ENCODE measurements at places on chromosomes 6 and 20. TPM values are rescaled to one million over a fixed set of nuclear protein-coding genes. Genes with fewer than 3 reads are reported as not detected.
A peak's percentile ranks its signal among the peaks of the same experiment; 100 is the strongest.

DNA sequence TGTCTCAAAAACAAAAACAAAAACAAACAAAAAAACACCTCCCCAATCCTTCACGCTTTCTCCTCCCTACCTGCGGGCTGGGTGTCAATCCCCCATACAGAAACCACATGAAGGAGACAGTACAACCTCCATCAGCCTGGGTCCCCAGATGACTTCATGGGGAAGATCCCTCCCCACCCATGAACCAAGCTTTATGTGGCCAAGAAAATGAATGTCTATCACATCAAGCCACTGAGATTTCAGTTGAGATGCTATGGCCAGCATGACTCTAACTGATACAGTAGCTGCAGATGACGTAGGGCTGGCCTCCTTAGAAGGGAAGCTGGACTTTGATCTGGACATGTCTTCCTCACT, 21.2 kb upstream of the BNIP5 start:
- no peak for DNase-seq

DNA sequence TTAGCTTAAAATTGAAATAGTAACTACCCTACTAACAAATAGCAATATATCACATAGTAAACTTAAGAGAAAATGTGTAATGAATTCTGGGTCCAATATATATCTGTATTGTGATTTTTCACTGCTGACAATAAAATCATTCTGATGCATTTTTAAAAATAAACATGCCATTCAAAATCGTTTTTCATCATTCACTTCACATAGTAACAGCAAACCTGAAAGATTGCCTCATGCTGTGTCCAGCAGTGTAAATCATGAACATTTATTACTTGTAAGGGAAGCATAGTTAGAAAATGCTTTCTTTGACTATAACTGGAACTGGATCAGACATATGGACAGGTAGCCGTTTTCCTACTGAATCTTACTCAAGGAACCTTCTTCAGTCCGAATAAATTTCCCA, 446.1 kb downstream of the UTRN start:
- no peak for DNase-seq

DNA sequence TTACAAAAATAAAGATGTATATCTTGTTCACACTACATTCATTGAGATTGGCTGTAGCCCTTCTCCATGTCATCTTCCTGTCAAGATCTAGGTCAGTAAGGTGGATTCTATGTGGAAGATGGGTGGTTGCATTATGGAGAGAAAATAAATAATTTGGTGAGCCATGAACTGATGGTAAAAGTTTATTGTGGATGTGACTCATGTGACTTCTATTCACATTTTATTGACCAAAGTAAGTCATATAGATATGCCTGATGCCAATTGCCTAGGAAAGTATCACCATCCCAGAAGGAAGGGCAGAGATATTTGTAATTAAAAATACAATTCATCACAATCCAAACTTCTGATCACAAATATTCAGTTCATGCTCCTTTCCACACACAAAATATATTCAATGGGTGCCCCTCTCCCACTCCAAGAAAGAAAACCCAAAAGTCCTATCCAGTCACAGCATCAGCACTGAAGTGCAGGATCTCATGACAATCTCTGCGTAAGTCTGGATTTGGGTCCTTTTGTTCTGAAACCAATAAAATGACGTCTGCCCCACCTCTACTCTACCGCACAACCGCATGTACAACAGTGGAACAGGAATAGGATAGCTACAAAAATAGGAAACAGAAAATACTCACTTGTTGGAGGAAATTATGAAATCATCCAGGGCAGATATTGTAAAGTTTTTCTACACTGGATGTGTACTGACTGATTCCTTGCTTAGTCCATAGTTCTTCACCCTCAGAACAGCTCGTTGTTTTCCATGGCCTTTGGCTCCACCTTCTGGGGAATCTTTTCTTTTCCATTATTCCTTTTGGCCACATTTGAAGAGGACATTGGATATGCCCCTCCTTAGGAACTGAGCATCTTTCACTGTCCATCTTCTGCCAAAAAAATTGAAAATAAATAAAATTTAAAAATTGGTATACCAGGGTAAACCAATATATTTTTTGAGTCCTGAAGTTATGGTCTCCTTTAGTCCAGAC, 16.1 kb upstream of the SLC17A3 start:
- DNase-seq = peak; percentile 74

UQCC2 gene
- total RNA-seq = 25.4 TPM

ME1 gene
- total RNA-seq = 5.2 TPM

GRCh38 chr6:102944475-102944874, 1551.0 kb downstream of the GRIK2 start:
- no peak for DNase-seq

LTV1 gene
- total RNA-seq = 25.3 TPM

ACTL10 gene
- 1.2 TPM for total RNA-seq

GRCh38 chr6:22059946-22060345, 236.9 kb downstream of the PRL start:
- no peak for DNase-seq

CDH4 gene
- total RNA-seq = 2.2 TPM

GRCh38 chr6:97909380-97909779, 626.4 kb upstream of the MMS22L start:
- no peak for DNase-seq

DNA sequence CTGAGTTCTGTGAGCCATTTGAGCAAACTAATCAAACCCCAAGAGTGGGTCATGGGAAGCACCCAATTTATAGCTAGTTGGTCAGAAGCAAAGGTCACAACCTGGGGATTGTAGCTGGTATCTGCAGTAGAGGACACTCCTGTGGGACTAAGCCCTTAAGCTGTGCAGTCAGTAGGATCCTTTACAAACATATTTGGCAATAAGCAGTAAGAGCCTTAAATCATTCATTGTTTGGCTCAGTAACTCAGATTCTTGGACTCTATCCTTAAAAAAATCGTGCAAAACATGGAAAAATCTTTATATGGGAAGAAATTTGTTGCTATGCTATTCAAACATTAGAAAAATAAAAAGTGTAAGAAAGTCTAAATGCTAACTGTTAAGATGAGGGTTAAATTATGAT, 29.9 kb downstream of the FRK start:
- no peak for DNase-seq

GRCh38 chr6:88584581-88585275, 378.7 kb downstream of the RNGTT start:
- DNase-seq = no peak

ZNF831 gene
- total RNA-seq = not detected

DNA sequence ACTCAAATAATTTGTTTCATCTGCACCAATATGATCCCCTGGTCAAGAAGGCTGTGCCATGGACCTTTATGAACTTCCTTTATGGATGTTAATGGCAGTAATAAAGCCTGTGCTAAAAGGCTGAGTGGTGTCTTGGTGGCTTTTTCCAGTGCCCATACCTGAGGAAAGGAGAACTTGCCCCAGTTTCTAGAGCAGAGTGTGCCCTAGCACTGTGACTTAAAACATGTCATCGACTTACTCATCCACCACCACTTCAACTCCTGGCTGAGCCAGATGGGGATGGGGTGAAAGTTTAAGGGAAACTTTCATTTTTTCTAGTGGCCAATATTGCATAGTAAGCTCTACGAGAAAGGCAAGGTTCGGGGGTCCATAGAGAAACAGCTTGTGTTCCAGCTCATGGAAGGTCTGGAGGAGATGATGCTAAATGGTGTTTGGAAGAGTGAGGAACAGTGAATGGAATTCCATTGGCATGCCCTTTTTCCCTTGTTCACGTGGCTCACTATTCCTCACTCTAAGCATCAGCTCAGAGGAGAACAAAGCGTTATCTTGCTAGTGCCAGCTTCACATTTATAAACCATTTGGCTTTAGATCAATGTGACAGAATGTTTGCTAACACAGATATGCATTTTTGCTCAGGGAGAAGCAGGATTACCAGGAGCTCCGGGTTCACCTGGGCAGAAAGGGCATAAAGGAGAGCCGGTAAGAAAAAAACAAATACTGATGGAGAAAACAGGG, 71.2 kb downstream of the COL19A1 start:
- no peak for DNase-seq

DNA sequence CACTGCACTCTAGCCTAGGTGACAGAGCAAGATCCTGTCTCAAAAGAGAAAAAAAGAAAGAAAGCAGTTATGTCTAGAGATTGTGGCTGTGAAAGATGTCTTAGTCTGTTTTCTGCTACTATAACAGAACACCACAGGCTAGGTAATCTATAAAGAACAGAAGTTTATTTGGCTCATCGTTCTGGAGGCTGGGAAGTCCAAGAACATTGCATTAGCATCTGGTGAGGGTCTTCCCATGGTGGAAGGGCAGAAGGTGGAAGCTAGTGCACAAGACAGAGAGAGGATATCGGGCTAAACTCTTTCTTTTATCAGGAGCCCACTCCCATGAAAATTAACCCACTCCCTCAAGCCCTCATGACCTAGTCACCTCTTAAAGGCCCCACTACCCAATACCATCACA, 16.2 kb upstream of the RALY start:
- DNase-seq = no peak

OR2J3 gene
- total RNA-seq = not detected

DNA sequence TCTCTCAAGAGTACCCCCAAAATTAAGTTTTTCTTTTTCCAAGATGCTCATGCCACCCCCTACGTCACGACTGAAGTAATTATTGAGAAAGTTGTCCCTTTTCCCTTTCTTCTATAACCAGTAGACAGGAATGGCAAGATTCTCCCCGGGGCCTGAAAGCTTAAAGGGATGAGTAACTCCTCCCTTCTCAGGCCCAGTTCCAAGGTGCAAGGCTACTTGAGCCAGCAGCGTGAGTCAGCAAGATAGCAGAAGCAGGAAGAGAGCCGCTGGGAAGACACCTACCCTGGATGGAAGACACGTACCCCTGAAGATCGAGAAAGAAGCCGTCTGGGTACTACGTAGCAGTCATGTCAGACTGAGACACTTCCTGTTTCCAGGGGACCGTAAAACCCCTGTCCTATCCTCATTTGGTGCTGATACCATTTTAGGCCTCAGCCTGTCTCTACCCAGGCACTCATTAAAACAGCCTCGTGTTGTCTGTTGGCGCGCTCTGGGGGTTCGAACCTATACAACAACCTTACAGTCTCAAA, 241.0 kb downstream of the ADGRG6 start:
- DNase-seq = peak; percentile 29

DNA sequence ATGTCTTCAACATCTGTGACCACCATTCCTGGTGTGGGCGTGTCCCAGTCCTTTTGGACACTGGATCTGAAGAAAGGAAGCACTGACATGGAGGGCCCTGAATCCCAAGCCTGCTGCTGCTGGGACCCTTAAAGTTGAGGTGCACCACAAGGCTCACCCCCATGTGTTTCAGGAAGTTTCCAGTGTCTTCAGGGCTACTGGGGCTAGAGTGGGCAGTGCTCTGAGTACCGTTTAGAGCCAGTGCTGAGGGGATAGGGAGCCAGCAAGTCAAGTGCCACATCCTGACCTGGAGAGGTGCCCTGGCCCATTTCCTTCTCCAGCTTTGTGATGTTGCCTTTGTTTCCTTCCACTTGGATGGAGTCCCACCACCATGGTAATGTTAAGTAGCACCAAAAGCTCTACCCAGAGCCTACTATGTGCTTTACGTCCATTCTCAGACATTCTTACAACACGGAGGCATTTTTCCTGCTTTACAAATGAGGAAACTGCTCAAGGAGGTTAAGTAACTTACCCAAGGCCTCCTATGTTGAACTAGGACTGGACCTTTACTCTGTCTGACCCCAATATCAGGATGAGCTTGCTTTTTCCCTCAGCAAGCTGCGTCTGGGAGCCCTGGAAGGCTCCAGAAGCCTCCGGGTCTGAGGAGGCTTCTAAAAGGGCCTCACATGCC, 552 bp upstream of the DEF6 start:
- no peak for DNase-seq

GRCh38 chr20:37381621-37382471, 35.9 kb downstream of the SRC start:
- no peak for DNase-seq

HLA-DPB1 gene
- total RNA-seq = 10.7 TPM

DNA sequence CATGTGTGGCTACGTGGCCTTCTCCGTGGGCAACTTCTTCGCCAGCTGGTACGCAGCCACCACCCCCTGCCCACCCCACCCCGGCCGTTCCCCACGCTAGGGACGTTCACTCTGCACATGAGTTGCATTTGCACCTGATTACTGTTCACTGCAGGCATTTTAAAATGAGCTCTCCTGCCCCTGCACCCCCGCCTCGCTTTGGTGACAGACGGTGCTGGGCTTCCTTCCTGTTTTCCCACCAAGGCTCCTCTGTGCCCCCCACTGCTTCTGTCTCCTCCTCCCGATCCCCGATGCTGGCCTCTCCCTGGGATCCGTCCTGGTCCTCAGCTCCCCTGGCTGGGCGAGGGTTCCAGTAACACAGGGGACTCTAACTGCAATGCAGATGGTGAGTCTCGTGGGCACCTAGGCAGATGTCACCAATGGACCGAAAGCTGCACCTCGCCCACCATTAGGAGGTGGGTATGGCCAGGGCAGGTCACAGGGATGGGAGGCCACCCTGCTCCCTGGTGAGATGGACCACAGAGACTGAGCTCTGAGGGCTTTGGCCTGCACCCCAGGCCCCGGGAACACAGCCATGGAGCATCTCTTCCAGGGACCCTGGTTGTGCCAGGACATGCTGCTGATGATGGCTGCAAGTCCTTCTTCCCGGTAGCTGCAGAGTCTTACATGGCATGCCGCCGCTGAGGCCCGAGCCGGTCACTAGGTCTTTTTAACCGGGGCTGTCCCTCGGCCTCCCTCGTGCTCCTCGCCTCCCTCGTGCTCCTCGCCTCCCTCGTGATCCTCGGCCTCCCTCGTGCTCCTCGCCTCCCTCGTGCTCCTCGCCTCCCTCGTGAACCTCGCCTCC, 3.8 kb downstream of the UNC93A start:
- DNase-seq = no peak

- DNase-seq = no peak
Measured at GRCh38 chr6:120378582-120379220, 955.6 kb downstream of the TBC1D32 start.

- DNase-seq = no peak
Measured at GRCh38 chr6:165708985-165709576, 46.0 kb upstream of the PDE10A start.

- peak; percentile 85 for DNase-seq
Measured at GRCh38 chr6:7243179-7243981, 69.6 kb downstream of the SSR1 start.

KCNK5 gene
- total RNA-seq = 15.8 TPM

DNA sequence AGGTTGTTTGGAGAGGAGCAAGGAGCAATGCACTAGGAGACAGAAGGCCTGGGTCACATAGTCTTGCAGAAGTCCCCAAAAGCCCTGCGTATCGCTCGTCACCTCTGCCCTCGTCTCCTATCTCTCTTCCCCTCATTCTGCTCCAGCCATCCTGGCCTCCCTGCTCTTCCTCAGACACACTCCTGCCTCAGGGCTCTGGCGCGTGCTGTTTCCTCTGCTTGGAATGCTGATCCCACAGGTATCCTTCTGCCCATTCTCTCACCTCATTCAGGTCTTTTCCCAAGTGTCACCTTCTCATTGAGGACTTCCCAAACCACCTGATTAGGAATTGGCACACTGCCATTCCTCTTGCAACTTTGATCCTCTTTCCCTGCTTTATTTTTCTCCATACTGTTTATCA, 9.0 kb upstream of the SLC2A10 start:
- DNase-seq = no peak

GRCh38 chr6:56751604-56752003, 108.9 kb upstream of the DST start:
- DNase-seq = no peak

GRCh38 chr6:148747145-148747470, 278 bp downstream of the UST start:
- DNase-seq = peak; percentile 34

Measured in stomach (tissue), 19 donors.